ENCODE measurements at places on chromosomes 11 and 22.

DNA sequence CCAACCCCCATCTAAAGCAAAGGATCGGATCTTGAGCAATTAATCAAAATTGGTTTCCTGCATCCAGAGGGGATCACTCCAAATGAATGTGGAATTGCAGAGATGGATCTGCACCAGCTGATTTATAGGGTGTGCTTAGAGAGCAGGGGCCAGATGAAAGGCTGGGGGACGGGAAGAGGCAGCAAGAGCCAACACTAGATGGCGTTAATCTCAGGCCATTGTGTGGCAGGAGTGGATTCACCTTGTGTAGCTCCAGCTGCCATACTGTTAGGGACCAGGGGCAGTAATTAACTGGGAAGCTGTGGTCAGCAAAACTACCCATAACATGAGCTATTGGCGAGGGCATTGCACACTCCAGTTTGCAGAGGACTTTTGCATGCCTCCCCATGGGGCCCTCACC lies 35.6 kb downstream of the SERPINH1 start:
- no peak for DNase-seq

- DNase-seq, result no peak
Observed at GRCh38 chr11:66870616-66871520, 14.0 kb downstream of the LRFN4 start.

DNA sequence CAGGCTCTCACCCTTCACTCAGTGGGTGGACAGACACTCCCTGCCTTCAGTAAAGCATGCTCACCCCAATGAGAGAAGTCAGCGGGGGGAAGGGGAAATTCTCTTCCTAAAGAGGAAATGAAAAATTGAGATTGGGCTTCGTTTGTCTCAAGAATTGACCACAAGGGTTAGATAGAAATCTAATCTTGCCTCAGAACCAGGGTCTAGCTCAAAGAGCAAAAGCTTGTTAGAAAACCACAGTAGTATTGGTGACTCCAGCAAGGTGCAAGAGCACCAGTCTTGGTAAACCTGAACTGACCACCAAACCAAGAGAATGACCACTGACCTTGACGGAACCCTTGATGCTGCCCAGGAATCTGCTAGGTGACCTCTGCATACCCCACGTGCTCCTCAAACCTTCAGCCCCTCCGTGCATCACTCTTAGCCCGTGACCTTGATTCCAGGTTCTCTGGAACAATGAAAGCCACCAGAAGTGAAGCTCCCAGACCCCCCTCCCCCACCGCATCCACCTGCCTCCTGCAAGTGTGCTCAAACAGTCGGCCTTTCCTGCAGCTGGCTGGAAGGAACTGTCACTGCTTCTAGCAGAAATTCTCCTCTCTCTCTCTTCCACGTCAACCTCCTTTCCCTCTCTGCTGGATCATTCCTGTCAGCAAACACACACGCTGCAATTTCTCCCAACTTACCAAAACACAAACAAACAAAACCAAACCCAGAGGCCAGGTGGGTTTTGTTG lies 3.1 kb upstream of the TMA7B start:
- DNase-seq, result no peak

- peak; percentile 12 for DNase-seq
Observed at GRCh38 chr22:25403811-25404471, 160.5 kb upstream of the GRK3 start.

GRCh38 chr11:130979386-130979972 lies 63.2 kb upstream of the SNX19 start:
- no peak for DNase-seq

GRCh38 chr11:111777094-111778046 lies 11.2 kb upstream of the PPP2R1B start:
- peak; percentile 76 for DNase-seq

GRCh38 chr11:7552666-7553065 lies 38.9 kb downstream of the PPFIBP2 start:
- DNase-seq, result no peak

DNA sequence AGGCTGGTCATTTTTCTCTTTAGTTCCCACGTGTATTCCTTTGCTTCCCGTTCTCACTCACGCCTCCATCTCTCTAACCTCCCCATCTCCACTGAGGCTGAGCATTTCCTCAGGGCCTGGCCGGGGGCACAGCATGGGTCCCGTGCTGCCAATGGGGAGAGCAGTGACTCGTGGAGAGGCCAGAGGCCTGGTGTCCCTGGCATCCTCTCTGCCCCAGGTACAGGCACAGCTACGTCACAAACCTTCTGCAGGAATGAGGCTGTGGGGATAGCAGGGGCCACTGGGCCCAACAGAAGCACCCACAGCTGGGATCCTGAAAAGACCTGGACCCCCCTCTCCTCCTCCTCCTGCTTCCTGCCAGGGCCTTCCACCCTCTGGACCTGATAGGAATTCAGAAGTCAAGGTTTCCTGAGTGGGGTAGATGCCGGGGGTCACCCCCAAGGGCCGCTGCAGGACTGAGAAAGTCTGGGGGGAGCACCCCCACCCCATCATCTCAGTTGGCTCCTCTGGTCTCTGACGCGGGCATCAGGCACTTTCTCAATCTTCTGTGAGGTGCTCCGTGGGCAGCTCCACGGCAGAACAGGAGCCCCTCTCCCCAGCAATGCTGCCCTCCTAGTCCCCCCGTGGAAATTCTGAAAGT lies 11.8 kb downstream of the PNPLA5 start:
- no peak for DNase-seq

- DNase-seq, result no peak
Observed at GRCh38 chr22:48936391-48936790, 891.3 kb downstream of the BRD1 start.

DNA sequence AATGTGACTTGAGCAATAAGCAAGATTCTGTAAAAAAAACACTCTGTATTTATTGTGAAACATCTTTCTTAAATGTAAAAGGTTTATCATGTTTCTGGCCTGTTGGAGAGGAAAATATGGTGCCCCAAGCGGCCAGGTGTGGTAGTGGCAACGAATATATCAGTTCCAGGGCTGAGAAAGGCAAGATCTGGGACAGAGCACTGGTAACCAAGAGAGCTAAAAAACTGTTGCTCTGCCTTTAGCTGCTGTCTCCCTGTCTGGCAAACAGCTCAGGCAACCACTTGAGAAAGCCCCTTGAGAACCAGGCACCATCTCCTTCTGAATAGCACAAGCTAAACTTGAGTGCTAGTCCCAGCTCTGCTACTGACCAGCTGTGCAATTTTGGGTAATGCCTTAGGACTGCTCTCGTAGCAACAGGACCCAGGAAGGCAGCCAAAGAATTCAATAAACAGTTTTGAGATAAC lies 129.9 kb downstream of the KCNC1 start:
- no peak for DNase-seq

DNA sequence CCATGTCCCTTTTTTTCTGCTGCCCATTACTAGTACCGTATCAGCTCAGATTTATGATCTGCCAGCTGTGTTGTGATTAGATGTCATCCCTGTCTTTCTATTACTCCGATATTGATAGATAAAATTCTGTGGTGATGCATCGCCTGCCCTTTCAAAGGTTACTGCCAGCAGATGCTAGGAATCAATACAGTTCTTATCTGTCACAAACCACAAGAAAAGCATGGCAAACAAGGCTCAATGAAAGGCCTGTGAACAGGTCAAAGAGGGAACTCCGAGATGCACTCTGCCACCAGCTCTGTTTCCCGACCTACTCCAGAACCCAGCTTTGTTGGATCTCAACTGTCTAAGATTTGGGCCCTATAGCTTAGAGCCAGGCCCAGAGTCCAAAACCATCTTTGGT lies 246.0 kb downstream of the CADM1 start:
- DNase-seq, result no peak

- no peak for DNase-seq
Observed at GRCh38 chr11:12397931-12398334, 20.6 kb downstream of the PARVA start.

- peak; percentile 68 for DNase-seq
Observed at GRCh38 chr22:32699001-32699582, 102.4 kb upstream of the TIMP3 start.

- no peak for DNase-seq
Observed at GRCh38 chr11:47932544-47932943, 47.8 kb upstream of the PTPRJ start.

- no peak for DNase-seq
Observed at GRCh38 chr11:27217496-27217895, 145.5 kb downstream of the CCDC34 start.

GRCh38 chr11:56905442-56905841 lies 83.3 kb upstream of the OR5AK2 start:
- DNase-seq, result no peak

- DNase-seq, result no peak
Observed at GRCh38 chr22:24506802-24507438, 11.8 kb downstream of the UPB1 start.

DNA sequence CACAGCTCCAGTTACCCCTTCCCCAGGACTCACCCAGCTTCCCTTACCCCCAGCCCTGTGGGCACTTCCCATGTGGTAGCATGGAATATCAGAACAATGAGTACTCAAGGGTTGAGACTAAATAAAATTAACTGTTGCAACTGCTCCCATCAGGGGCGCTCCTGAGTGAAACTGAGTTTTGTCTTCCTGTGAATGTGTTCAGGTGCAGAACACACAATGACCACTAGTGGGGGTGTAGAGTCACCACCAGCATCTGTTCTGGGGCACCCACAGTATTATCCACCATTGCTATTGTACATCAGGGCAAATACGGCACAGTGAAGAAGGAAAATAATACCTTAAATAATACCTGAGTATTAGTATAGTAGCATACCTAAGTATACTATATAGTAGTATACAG lies 689.7 kb downstream of the TBC1D22A start:
- no peak for DNase-seq

DNA sequence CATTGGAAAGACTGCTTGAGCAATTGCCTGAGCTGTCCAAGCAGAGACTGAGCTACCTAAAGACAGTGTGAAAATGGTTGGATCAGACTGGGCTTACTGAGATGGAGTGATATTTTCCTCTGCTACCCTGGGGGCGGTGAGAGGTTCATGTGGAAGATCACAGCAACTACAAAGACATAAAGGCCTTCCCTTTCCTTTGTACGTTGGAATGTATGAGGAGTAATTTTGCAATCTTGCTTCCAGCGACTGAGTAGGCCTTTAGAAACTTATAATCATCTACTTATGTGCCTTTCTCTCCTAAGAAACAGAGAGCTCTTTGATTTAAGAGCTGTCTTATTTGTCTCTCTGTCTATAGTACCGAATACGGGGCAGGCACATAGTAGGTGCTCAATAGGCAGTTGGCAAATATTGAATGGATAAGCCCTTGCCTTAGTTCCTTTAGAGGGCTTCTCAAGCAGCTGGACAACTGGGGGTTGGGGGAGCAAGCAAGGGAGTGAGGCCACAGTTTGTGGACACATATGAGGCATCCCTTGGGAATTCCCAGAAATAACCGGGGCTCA lies 2.4 kb upstream of the HEPACAM start:
- no peak for DNase-seq
